ENCODE measurements at places on chromosomes 12 and 14. TPM values are rescaled to one million over a fixed set of nuclear protein-coding genes. Genes with fewer than 3 reads are reported as not detected.

TAS2R50 gene
- 2.7 TPM for total RNA-seq

BICD1 gene
- total RNA-seq: 92.8 TPM

PHLDA1 gene
- total RNA-seq: 47.4 TPM

C14orf39 gene
- total RNA-seq: 1.4 TPM

TSHR gene
- 0.24 TPM for total RNA-seq

MLEC gene
- total RNA-seq: 174 TPM

GRCh38 chr12:737122-737739, 15.1 kb upstream of the WNK1 start:
- DNase-seq: no peak
- H3K4me3 ChIP-seq: no peak overlapping the region
- no peak overlapping the region for H3K27ac ChIP-seq
- H3K27me3 ChIP-seq: peaks cover 12% of the 10 kb centered on the region
- H3K4me1 ChIP-seq: no peaks in the 10 kb centered on the region
- no peaks in the 10 kb centered on the region for H3K36me3 ChIP-seq

DNA sequence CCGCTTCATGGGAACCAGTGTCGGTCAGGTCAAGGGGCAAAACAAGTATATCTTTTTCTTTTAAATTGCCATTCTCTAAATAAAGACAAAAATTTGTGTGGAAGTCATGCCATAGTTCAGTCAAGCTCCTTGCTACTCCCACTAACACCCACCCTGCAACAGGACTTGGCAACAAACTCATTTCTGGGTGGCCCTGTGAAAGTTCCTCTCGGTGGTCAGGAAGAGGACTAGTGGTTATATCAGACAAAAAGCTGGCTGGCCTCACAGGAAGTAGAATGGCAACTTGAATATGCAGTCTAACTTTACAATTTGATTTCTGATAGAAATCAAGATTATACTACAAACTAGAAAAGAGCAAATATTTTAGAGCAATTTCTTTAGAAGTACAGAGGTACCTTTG, 11.2 kb downstream of the DHRS7 start:
- peaks cover 30% of the 10 kb centered on the region for H3K36me3 ChIP-seq
- H3K4me1 ChIP-seq: peaks cover 25% of the 10 kb centered on the region
- DNase-seq: no peak
- H3K4me3 ChIP-seq: no peak overlapping the region

- no peak overlapping the region for H3K4me3 ChIP-seq
- no peaks in the 10 kb centered on the region for H3K36me3 ChIP-seq
- no peaks in the 10 kb centered on the region for H3K4me1 ChIP-seq
- no peak overlapping the region for H3K27ac ChIP-seq
- H3K27me3 ChIP-seq: peaks cover 12% of the 10 kb centered on the region
Measured at GRCh38 chr14:99079061-99079727, 192.8 kb downstream of the BCL11B start.

DNA sequence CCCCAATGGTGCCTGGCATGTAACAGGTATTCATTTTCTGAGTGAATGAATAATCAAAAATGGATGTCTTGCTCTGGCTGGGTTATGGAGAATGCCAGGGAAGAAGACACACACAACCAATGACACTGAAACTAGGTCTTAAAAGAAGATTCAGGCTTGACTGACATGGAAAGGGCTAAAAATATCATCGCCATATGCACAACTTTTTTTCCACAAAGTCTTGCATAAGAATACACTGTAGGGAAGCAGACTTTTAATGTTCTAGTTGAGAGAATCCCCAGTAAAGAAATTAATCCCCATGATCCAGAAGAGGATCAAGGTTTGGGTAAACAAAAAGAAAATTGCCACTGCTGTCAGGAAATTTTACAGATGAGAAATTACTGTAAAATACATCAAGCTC, 116.4 kb downstream of the SLC2A13 start:
- no peak overlapping the region for H3K27ac ChIP-seq
- no peak overlapping the region for H3K4me3 ChIP-seq
- no peaks in the 10 kb centered on the region for H3K4me1 ChIP-seq
- H3K27me3 ChIP-seq: no peaks in the 10 kb centered on the region

- no peaks in the 10 kb centered on the region for H3K27me3 ChIP-seq
- H3K27ac ChIP-seq: no peak overlapping the region
- no peaks in the 10 kb centered on the region for H3K36me3 ChIP-seq
Measured at GRCh38 chr14:64572386-64573104, 22.8 kb downstream of the PPP1R36 start.

DNA sequence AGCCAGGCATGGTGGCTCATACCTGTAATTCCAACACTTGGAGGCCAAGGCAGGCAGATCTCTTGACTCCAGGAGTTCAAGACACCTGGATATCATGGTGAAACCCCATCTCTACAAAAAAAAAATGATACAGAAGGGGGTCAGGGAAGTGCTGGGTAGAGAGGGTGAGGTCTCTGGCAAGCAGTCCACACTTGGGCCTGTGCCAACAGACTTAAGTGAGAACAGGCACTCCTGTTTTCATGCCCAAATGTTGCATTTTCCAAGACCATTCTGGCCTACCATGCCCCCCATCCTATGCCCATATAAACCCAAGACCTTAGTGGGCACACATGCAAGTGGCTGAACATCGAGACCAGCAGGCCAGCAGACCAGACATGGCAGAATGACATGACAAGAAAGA, 16.0 kb upstream of the CMAS start:
- H3K36me3 ChIP-seq: no peaks in the 10 kb centered on the region
- H3K27ac ChIP-seq: no peak overlapping the region
- no peak overlapping the region for H3K4me3 ChIP-seq
- no peaks in the 10 kb centered on the region for H3K27me3 ChIP-seq
- peaks cover 4% of the 10 kb centered on the region for H3K4me1 ChIP-seq

DNA sequence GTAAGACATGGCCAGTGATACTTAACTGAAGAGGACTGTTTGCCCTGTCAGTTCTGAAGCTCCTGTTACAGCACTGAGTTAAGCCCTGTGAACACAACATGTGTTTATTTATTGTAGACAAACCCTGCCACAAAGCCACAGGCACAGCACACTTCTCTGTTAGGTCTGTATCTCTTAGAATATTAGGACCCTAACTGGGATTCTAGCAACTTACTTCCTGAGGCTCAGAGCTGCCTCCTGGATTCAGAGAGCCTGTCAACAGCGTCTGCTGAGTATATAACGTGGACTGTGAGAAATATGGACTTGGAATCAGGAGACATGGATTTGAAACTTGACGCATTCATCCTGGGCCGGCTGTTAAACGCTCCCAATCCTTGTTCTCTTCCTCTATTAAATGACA, 135.0 kb upstream of the HIF1A start:
- H3K36me3 ChIP-seq: no peaks in the 10 kb centered on the region
- peak overlapping the region; percentile 57 for H3K27ac ChIP-seq
- DNase-seq: no peak
- H3K27me3 ChIP-seq: no peaks in the 10 kb centered on the region

DNA sequence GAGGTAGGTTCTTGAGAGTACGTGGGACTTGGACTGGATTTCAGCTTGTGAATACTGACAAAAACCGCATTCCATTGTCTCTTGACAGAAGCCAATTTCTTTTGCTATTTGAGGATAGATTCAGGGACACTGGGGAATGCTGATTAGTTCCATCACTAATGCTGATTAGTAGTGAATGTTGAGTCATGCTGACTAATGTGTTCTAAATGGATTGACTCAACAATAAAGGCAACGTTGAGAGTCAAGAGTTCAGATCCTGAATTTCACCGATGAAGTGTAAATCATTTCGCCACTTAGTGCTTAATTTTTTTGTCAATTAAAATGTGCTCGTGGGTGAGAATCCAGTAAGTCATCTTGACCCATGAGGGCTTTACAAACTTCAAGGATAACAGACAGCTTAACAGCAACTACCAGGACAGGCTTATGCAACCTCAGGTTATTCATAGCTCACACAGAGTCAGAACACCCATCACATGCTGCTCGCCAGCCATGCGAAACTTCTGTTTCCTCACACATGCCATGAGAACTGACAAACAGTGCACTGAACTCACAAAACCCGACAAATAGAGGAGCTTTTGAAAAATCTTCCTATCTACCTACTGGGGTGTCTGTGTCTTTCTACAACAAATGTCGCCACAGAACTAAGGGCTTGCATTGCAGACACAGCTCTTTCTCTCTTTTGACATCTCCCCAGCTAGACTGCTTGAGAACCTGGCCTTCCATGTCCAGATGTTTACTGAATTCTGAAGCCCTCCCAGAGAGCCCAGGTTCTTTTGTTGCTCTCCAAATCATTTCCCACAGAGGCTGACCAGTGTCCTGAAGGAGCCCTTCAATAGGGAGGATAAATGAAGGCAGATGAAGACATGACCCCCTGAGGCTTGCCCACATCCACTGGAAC, 316.4 kb downstream of the ZFP36L1 start:
- peaks cover 74% of the 10 kb centered on the region for H3K4me1 ChIP-seq
- peak overlapping the region; percentile 73 for H3K27ac ChIP-seq

- H3K4me1 ChIP-seq: peaks cover 32% of the 10 kb centered on the region
- H3K27me3 ChIP-seq: peaks cover 5% of the 10 kb centered on the region
- H3K27ac ChIP-seq: peak overlapping the region; percentile 73
- peaks cover 8% of the 10 kb centered on the region for H3K36me3 ChIP-seq
- DNase-seq: no peak
- no peak overlapping the region for H3K4me3 ChIP-seq
Measured at GRCh38 chr12:12810553-12811021, 2.6 kb upstream of the DDX47 start.

DNA sequence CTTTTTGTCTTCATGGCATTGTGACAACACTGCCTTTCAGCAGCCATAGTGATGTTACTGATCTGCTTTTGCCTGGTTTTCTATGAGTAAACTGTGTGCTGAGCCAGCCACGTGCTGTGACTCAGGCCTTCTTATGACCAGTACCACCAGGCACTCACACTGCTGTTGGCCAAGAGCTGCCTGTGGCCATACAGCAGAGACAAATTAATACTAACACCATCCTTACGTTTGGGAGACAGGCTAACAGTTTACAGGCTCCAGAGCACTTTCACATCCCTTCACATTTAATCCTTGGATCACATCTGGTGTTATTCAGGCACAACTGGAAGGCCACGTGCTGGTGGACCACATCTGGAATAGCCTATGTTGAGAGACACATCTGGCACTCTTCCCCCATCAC, 377.9 kb downstream of the CCDC91 start:
- peaks cover 3% of the 10 kb centered on the region for H3K36me3 ChIP-seq
- no peaks in the 10 kb centered on the region for H3K27me3 ChIP-seq
- no peak overlapping the region for H3K4me3 ChIP-seq

DNA sequence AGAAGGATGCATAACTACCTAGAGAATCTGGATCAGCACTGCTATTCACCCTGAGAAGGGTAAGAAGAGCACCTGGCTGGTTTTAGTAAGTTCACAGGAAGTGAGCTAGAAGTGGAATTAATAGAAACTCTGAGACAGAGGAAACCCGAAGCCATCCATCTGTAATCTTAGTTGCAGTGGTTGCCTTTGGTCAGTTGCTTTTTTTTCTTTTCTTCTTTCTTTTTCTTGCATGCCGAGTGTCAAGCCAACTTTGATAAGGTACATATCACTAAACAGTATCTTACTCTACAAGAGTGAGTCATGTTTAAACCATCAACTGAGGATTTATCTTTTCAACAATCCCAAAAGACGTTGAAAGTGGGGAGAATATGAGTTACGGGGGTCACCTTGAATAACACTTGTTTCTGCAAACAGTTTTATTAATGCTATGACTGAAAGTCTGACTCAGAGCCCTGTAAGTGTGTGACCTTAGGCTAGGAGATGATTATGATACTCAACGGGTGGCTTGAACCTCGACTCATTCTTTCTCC, 26.7 kb downstream of the C12orf75 start:
- H3K27me3 ChIP-seq: no peaks in the 10 kb centered on the region
- H3K4me1 ChIP-seq: peaks cover 33% of the 10 kb centered on the region
- no peak for DNase-seq

GRCh38 chr14:23028799-23029198, 5.9 kb downstream of the PSMB5 start:
- no peak for DNase-seq
- H3K27ac ChIP-seq: peak overlapping the region; percentile 6
- H3K4me3 ChIP-seq: no peak overlapping the region
- peaks cover 26% of the 10 kb centered on the region for H3K4me1 ChIP-seq
- peaks cover 35% of the 10 kb centered on the region for H3K36me3 ChIP-seq

DNA sequence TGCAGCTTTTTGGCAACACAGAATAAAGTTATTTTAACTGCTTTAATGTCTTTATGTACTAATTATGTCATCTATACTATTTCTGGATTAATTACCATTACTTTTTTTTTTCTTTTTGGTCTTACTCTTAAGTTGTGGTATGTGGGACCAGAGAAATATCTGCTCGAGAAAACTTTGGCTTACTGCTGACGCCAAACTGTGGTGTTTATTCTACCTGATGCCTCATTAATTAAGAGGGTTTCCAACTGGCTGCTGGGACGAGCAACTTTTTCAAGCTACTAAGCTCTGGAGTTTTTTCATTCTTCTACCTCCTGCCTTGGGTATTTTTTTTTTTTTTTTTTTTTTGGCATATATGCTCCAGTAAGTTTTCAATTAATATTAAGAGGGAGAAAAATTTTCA, 1257.5 kb downstream of the FSCB start:
- no peaks in the 10 kb centered on the region for H3K36me3 ChIP-seq
- no peak for DNase-seq
- H3K27ac ChIP-seq: no peak overlapping the region
- no peak overlapping the region for H3K4me3 ChIP-seq

- H3K4me1 ChIP-seq: peaks cover 9% of the 10 kb centered on the region
- peaks cover 3% of the 10 kb centered on the region for H3K36me3 ChIP-seq
- no peaks in the 10 kb centered on the region for H3K27me3 ChIP-seq
Measured at GRCh38 chr12:19529951-19530636, 90.8 kb downstream of the AEBP2 start.

DNA sequence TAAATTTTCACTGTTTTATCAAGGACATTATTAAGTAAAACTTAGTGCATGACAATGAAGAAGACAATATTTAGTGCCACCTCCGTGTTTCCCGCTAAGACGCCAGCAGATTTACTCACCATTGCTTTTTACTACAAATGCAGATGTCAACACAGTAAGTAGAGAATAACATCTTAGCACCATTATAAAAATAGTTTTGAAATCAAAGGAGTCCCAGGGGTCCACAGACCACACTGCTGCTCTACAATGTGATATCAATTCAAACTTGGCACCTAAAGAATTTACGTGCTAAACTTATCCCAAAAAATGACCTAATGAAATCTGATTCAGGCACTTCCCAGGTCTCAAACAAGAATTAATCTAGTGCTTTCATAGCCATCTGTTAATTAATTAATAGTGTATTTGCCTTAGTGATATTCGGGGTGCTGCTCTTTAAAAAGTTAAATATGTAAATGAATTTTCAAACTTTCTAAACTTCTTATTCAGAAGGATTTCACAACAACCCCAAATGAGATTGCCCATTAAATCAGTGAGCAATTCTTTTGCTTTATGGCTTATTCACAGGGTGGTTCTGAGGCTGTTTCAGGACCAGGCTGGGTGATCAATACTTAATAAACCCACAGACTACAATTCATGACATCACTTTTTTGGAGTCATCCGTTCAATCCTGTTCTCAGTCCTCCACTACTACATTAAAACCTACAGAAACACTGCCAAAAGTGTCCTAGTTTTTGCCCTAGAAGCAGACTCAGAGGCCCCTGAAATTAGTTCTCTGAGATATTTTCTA, 161.3 kb upstream of the LMNTD1 start:
- H3K4me3 ChIP-seq: no peak overlapping the region
- no peak for DNase-seq
- peaks cover 3% of the 10 kb centered on the region for H3K4me1 ChIP-seq
- H3K27ac ChIP-seq: no peak overlapping the region
- no peaks in the 10 kb centered on the region for H3K36me3 ChIP-seq
- H3K27me3 ChIP-seq: peaks cover 3% of the 10 kb centered on the region

GRCh38 chr14:67440513-67440912, 28.5 kb upstream of the PLEK2 start:
- peaks cover 3% of the 10 kb centered on the region for H3K27me3 ChIP-seq
- H3K36me3 ChIP-seq: no peaks in the 10 kb centered on the region
- peak overlapping the region; percentile 84 for H3K27ac ChIP-seq

GRCh38 chr12:67220065-67220464, 49.1 kb upstream of the CAND1 start:
- H3K4me1 ChIP-seq: no peaks in the 10 kb centered on the region
- no peak for DNase-seq
- no peak overlapping the region for H3K4me3 ChIP-seq
- no peak overlapping the region for H3K27ac ChIP-seq
- H3K27me3 ChIP-seq: no peaks in the 10 kb centered on the region
- no peaks in the 10 kb centered on the region for H3K36me3 ChIP-seq
